Activated T-helper 17 cell treated with anti-CD3 and anti-CD28 coated beads, Interleukin-2, amount 50 U/mL, for 72 hours (primary cell): ENCODE measurements at places on chromosomes 4 and X. TPM values are rescaled to one million over a fixed set of nuclear protein-coding genes. Genes with fewer than 3 reads are reported as not detected.

ADAMTS3 gene
- total RNA-seq: not detected

HERC5 gene
- 26.1 TPM for total RNA-seq

PRDM8 gene
- total RNA-seq: 7.8 TPM

GLRA3 gene
- not detected for total RNA-seq

HAUS7 gene
- total RNA-seq: 21.2 TPM

SAGE1 gene
- total RNA-seq: not detected

STIM2 gene
- total RNA-seq: 39.6 TPM

NAP1L2 gene
- total RNA-seq: 4.4 TPM

PWWP3B gene
- not detected for total RNA-seq

RBPJ gene
- 238 TPM for total RNA-seq

OTC gene
- total RNA-seq: not detected

EGF gene
- not detected for total RNA-seq

TLR8 gene
- total RNA-seq: not detected

RENBP gene
- 4.9 TPM for total RNA-seq

DNA sequence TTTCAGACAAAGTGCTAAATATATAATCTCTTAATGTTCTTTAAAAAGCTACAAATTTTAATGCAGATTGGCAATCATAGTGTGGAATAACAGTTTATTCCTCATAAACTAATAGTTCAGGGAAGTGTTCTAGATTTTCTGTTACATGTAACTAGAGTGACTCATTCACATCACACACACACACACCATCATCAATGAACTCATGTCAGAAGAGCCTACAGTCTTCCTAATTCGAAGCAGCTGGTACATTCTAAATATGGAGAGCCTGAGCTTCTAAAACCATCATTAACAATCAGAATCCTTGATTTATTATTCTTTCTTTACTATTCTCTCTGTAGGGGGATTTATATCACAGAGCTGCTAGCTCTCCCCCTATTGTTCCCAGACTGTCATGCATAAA lies 49.6 kb downstream of the DKK2 start:
- no peak for ATAC-seq

DNA sequence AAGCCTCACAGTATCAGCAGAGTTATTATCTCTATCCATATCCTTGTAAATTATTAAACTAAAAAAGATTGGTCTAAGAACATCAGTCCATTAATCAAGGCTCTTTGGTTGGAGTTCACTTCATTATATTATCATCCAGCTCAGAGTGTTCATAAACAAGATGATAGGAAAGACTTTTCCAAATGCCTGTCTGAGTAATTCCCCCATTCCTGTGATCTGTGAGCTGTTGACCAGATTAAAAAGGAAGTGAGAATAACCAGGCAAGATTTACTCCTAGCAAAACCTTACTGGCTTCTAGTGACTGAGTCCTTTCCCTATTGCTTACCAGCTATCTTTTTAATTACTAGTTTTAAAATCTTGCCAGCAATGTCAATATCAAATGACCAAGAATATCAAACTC lies 14.9 kb downstream of the PKD2 start:
- no peak for ATAC-seq

DNA sequence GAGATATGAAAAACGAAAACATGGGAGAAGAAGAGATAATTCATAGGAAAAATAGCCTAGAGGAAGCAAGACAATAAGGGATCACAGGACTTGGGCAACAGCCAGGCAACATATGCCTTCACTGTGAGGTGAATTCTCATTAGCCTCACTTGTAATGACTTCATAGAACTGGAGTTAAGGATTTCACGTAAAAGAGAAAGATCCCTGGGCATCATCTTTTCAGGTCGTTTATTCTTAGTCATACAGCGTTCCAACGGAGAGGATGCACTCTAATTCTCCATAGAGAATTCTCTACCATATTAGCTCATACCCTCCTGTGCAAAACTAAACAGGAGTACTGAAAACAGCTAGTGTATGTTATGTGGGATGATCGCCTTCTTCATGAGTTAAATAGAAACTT lies 1.4 kb downstream of the PRKG2 start:
- ATAC-seq: no peak

DNA sequence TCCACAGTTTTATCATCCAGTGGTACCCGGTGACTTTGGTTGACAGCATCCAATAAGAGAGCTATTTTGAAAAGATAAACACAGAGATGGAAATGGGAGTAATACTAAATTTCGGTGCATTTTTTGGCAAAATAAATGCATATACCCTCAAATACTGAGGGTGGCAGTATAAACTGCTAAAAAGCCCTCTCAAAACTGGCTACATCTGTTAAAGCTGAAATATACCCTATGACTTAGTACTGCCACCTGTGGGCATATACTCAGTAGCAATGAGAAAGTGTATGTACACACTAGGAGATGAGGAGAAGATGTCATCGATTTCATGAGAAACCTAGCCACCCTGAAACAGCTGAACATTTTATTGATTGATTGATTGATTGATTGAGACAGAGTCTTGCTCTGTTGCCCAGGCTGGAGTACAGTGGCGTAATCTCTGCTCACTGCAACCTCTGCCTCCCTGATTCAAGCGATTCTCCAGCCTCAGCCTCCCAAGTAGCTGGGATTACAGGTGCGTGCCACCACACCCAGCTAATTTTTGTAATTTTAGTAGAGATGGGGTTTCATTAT lies 12.2 kb upstream of the TMEM128 start:
- peak; percentile 74 for ATAC-seq

GRCh38 chr4:7703688-7704087 lies 236.0 kb downstream of the AFAP1 start:
- peak; percentile 12 for ATAC-seq

GRCh38 chrX:21940356-21940829 lies at the start of gene SMS:
Gene SMS (plus strand): TSS chrX:21940709. CDS start chrX:21940825, 116 bp downstream.
- ATAC-seq: peak; percentile 65

- no peak for ATAC-seq
Measured at GRCh38 chr4:186588503-186588902, 33.1 kb upstream of the MTNR1A start.

DNA sequence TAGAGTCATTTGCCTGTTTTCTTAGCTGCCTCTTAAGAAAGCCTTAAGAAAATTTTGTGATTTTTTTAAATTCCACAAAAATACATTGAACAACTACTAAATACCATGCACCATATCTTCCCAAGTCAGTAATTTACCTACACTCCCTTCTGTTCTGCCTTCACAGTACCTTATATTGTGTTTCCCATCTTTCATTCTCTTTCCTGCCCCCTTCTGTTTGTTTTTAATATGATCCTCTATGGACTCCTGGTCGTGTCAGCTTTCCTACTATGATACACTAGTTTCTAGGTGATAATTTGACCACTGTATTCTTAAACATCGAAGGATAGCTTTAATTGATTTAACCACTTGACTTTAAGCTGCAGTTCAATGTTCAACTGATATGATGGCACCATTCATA lies 297.7 kb upstream of the HAND2 start:
- no peak for ATAC-seq

GRCh38 chr4:78592088-78592783 lies 40.7 kb downstream of the ANXA3 start:
- no peak for ATAC-seq

DNA sequence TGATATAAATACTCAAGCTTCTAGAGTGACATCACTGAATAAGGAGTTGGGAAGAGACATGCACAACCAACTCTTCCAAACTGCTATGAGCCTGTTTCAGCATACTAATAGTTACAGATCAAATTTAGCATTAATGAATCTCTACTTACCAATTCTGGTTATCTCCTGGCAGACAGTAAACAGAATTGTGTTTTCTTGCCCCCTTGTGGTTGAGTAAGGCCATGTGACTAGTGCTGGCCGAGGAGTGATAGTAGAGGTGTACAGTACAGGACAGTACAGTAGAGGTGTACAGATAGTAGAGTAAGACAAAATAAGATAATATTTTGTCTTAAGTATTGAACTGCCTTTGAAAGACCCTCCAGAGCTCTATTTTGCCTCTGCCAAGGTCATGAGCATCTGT lies 681.4 kb downstream of the GABRG1 start:
- ATAC-seq: no peak

GRCh38 chrX:50971395-50971794 lies 60.9 kb downstream of the BMP15 start:
- peak; percentile 35 for ATAC-seq

- ATAC-seq: no peak
Measured at GRCh38 chr4:150886597-150886996, 128.5 kb downstream of the LRBA start.

GRCh38 chr4:3355266-3355748 lies 62.5 kb downstream of the RGS12 start:
- ATAC-seq: peak; percentile 82

- ATAC-seq: no peak
Measured at GRCh38 chr4:41287852-41288251, 31.1 kb downstream of the UCHL1 start.

GRCh38 chrX:47148946-47149345 lies 3.9 kb downstream of the RBM10 start:
- ATAC-seq: peak; percentile 34

DNA sequence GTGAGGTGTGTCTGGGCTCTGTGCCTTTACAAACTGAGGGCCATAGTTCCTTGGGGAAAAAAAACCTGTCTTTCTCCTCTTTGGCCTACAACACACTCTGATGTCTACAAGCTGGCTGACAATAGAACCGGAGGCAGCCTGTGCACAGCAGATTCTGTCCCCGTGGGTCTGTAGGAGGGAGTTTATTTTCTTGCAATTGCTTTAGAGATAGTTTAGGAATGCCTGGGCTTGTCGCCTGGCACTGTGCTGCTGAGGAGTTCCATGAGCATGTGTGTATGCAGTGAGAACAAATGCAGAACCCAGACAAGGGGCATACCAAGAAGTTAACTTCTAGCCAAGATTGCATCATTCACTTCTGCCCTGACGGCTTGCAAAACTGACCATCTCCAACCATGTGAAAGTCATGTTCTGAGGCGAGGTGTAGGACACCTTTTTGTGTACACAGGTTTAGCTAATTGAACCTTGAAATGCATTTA lies 54.1 kb downstream of the CCNI start:
- ATAC-seq: no peak

DNA sequence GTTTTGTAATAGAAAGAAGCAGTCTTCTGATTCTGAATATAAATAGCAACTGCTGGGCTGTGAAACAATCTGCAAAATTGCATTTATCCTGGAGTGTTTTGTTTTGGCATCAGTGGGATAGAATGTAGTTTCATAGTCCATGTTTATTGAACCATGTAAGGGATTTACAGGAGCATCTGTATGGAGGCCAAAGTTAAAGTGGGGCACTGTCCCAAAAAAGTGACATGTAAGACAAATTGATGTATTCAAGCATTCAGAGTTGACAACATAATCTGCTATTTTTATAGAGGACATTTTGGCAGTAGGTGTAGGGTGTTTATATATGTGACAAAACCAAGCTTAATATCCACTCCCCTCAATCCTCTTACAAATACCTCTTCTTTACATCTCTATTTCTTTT lies 200.5 kb upstream of the ANK2 start:
- no peak for ATAC-seq

GRCh38 chr4:173130687-173131086 lies 37.9 kb upstream of the GALNT7 start:
- ATAC-seq: no peak

DNA sequence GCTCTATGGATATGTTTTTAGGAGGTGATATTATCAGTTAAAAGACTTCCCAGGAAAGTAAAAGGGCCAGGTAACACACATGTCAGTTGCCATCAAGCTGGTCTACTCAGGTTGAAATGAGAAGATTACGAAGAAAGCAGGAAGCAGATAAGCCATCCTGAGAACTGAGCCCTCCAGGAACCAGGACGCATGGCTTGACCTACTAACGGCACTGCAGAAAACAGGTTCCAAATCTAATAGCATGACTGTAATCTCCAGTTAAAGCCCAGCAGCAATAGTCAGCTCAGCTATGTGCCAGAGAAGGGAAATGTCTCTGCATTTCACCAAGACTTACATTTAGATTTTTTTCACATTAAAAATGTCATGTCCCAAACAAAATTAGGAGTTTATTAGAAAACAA lies 77.9 kb downstream of the APBB2 start:
- no peak for ATAC-seq

- ATAC-seq: no peak
Measured at GRCh38 chr4:110869862-110870572, 247.1 kb upstream of the PITX2 start.

DNA sequence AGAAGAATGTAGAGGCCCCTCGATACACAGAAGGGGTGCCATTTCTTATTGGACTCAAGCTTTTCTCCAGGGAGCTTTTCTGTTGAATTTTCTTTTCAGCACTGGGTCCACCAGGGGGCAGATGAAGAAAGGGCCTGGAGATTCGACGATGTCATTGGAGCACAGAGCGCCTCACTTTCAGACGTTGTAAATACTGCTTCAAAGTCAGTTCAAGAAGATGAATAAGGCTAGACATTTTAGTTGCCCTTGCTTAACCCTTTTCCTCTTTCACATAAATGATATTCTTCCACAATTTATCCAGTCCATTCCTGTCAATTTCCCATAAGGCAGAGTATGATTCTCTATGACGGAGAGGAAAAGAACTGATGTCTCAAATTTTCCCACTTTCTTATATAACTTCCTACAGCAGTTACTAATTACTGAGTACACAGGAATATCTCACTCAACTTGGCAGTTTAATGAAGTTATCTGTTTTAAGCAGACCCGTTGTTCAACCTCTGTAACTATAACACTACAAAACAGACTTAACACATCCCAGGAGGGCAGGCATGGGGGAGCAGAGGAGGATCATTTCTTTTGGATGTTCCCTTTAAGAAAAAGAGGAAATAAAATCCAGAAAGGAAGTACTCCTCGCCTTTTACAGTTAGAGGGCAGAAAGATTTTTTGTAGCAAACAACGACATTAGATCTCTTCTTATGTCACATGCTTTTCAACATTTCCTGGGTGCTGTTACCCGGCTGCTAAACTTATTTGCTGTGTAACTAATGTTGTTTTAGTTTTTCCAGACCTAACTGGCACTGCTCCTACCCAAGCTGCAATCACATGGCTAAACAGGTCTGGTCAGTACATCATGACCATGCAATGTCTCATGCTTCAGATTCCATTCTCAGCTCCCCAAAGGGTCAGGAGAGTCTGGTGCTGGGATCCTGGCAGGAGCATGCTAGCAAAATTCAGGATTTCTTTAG lies 12.2 kb upstream of the CENPU start:
- peak; percentile 77 for ATAC-seq

GRCh38 chr4:75514949-75515612 lies 808 bp downstream of the THAP6 start:
- no peak for ATAC-seq

- ATAC-seq: no peak
Measured at GRCh38 chrX:107849747-107850421, 24.2 kb downstream of the MID2 start.

- no peak for ATAC-seq
Measured at GRCh38 chr4:78764498-78764961, 11.6 kb upstream of the BMP2K start.
